ENCODE measurements at places on chromosomes 6 and 20. TPM values are rescaled to one million over a fixed set of nuclear protein-coding genes. Genes with fewer than 3 reads are reported as not detected.

GRCh38 chr6:108113557-108114519 is 39.3 kb upstream of the OSTM1 start:
- peak; percentile 45 for DNase-seq

GRCh38 chr6:75467966-75468365 is 25.6 kb downstream of the FILIP1 start:
- no peak for DNase-seq

ENPP5 gene
- total RNA-seq = 0.21 TPM

GRCh38 chr20:25355011-25355595 is 35.5 kb downstream of the ABHD12 start:
- DNase-seq = no peak

GRCh38 chr6:3538536-3538935 is 81.7 kb upstream of the SLC22A23 start:
- DNase-seq = no peak

DNA sequence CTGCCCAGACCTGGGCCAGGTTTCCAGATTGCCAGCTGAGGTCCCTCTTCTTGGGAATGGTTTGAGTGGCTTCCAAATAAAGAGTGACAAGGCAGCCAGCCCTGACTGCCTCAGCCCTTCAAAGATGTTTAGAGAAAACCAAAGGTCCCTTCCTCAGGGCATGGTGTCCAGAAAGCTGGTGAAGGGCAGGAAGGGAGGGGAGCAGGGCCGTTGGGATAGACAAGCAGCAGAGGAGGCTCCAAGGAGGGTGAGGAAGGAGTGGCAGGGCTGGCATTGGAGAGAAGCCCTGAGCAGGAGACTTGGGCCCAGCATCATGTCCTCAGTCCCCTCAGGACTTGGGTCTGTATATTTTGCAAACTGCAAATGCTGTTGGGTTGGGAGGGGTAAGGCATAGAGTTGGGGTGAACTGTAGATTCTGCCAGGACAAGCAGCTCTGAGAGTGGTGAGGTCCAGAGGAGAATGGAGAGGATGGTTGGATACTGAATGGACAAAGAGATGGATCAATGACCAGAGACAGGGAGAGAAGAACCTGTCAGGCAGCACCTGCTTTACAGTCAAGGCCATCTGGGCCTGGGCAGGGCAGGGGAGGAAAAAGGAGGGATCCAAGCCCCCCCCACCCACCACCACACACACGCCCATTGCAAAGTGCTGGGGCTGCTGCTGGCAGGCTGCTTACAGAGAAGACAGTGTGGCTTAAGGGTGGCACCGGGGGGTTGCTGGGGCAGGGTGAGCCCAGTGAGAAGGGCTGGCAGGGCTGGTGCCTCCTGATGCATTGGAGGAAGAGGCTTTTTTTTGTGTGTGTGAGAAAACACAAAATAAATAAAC is 5.5 kb upstream of the DSN1 start:
- no peak for DNase-seq

DNA sequence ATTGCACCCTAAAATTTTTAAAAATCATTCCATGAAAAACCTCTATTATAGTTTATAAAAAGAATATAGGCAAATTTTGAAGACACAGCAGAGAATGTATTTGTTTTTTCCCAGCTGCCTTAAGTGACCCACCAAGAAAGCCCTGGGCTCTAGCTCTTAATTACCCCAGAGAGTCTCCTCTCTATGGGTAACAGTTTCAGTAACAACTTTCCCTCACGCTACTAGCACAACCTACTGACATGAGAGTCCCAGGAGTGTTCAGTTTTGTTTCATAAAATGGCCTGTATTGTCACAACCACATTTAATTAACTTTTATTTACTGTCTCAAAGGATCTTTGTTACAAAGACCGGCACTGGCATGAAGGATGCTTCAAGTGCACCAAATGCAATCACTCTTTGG is 41.5 kb downstream of the FHL5 start:
- no peak for DNase-seq

VGLL2 gene
- not detected for total RNA-seq

KCNK16 gene
- total RNA-seq = not detected
